ENCODE measurements at places on chromosomes 7 and 10.

DNA sequence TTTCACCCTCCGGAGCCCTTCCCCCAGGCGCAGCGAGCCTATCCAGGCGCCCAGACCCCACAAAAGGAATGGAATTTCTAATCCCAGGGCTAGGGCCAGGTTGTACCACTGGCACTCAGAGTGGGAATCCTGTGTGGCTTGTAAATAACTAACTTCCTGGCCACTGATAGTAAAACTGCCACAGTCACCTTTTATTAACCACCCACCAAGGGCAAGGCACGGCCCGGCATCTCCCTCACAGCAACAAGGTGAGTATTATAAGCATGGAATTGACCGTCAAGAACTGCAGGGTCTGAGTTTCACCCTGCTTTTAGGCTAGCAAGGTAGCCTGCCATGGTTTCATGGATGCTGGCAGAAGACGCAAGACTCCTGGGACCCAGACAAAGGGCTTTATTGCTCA, 51.1 kb downstream of the SPOCK2 start:
- no peak for DNase-seq

DNA sequence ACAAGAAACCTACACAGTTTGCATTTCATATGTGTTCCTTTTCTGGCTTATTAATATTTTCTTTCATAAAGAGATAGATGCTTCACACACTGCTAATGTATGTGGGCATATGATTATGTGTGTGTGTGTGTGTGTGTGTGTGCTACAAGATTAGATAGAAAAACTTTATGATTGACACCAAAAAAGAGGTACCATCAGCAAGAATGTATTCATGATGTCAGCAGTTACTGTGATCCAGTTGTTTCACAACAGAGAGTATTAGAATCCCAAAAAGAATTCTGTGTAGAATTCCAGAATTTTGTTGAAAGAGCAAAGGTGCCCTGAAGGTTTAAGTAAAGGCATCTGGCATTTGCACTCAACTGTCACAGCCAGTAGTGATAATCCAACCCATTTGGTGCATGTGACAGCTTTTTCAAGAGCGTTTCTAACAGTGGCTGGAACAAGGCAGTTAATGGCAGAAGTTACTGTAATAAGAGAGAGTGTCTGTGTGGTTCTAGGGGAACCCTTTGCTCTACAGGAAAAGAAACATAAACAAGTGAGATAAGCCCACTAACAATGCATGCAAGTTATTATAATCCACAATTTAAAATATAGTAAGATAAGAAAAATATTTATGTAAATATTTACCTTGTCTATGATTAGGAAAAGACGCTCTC, 16.6 kb downstream of the RELN start:
- DNase-seq: no peak

- no peak for DNase-seq
These were observed 86.8 kb upstream of the STEAP1B start for GRCh38 chr7:22586786-22587140.

DNA sequence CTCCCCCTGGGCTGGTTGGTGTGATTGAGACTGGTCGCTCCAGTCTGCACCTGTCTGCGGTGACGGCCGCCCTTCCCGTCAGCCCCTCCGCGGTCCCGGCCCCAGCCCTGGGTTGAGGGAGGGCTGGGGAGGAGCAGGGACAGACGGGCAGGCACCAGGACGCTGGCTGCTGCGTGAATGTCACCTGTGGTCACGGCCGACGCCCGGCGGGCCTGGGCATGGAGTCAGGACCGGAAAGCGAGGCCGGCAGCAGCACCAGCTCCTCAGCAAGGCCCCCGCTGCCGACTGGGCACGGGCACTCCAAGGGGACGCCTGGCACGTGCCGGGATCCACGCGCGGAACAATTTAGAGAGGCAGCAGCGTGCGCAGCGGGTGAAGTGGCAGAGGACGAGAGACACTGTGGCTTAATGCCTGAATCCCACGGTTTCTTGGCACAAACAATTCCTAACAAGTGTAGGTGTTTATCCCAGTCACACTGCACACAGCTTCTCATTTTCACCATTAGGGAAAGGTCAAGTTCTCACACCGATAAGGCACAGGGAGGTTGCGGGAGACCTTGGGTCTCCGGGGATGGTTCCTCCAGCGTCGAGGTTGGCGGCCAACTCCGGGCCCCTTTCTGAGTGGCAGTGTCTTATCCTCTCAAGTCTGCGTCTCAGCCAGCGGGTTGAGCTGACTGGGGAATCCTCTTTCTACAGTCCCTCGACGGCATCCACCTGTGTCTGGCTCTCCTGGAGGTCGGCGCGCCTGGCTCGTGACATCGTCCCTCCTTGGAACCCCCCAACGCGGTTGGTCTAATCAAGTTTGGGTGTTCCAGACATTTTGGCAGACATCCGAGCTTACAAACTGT, 66.4 kb upstream of the ADGRA1 start:
- DNase-seq: no peak

GRCh38 chr10:122503886-122504609, 42.7 kb downstream of the HTRA1 start:
- no peak for DNase-seq

DNA sequence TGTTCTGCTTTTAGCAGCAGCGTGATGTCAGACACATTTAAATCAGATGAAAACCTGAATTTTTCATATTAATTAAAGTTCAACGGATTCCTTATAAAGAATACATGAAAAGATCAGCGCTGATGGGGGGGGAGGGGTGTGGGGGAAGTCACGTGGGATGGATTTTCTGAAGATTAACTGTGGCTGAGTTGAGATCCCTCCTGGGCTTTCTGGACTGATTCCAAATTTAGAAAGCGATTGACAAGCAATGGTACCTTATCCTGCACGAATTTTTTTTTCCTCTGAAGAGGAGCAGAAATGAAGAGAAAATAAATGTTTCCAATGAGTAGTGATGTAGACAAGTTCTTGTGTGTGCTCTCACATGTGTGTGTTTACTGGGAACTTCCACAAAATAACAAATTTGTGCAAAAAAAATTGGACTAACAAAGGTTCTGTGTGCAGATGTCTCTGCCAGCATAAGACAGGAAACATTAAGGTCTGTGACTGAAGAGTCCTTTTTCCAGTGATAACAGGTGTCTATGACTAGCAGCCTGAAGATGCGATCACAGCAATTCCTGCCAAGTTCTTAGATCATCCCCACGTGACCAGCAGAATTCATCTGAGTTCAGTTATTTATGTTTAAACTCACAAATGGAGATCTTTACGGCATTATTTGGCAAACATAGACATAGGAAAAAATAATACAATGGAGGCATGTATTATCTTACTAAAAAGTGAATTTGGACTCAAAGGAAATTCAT, 585.2 kb upstream of the CELF2 start:
- DNase-seq: peak; percentile 3

DNA sequence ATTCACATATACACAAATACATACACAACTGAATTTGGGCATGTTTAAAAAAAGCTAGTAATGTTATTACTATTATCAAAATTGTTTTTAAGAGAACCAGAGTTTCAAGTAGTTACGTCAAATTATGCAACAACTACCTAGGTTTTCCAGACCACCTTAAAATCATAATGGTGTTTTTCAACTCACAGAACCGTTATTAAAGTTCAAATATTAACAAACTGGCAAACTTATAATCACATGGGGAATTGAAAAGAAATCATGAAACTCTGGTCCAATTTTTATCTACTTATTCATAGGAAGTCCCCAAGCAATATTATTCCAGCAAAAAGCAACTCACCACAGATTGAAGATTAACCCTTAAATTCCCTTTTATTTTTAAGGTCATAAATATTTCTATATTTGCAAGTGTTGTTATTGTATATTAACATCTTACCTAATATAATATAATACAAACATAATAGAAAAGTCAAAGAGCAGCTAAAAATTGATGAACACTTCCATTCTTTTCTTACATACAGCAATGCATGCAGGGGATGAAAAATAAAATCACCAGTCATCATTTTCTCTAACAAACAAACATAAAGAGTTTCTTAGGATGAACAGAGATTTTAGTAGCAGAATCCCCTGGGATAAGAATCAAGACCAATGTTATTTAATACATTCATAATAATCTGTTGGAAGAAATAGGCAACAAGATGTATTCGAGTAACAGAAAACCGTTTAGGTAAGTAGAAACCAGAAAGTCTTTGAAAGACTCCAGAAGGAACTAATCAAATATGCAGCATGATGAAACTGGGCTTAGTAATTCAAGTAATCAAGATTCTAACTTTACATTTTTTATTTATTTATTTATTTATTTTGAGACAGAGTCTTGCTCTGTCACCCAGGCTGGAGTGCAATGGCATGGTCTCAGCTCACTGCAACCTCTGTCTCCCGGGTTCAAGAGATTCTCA, 391.1 kb downstream of the PARD3 start:
- no peak for DNase-seq

GRCh38 chr10:85187047-85187446, 858.7 kb downstream of the CCSER2 start:
- DNase-seq: no peak

DNA sequence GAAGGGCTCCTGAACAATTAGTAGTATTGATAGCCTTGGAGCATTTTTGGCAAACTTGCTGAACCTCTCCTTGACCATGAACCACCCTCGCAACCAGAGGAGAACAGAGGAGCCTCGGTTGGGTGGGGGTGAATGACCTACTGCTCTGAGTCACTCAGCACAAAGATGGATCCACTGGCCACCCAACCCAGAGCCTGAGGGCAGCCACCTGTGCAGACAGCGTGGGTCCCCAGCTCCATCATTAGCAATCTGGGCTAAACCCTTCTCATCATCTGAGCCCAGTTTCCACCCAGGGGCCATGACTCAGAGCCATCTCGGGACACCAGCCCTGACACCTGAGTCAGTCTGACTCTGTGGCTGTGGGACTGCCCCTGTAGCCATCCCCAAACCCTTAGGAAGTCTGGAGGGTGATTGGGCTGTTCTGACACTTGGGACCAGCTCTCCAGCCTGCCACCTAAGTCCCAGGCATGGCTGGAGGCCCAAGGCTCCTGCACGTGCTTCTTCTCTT, 171.8 kb upstream of the GPR26 start:
- no peak for DNase-seq

DNA sequence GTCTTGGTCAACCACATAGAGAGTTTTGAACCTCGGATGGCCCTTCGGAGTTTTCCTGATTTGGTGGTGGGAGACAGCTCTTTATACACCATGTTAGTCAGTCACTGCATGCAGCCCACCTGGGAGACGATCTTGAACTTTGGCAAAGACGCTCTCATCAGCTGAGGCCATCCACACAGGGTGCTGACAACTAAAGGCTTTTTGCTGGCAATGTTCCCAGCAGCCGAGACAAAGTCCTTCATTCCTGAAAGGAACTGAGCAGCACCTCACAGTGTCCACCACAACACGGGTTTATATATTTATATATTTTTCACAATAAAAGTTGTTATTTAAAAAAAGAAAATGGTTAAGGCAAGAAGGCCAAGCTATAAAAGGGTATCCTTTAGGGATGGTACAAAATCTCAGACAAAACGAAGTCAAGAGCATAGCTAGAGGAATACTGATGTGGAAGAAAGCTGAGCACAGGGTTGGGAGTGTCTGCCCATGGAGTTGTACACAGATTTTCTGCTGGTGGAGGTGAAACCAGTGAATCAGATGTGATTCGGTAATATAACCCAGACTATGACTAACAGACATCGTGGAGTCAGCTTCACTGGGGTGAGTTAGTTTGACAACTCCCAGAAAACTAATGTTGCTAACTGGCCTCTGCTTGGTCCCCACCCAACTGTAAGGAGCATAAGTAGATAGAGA, 27.4 kb upstream of the CAPZA2 start:
- DNase-seq: no peak

GRCh38 chr7:9981742-9982349, 991.8 kb upstream of the PHF14 start:
- DNase-seq: no peak

DNA sequence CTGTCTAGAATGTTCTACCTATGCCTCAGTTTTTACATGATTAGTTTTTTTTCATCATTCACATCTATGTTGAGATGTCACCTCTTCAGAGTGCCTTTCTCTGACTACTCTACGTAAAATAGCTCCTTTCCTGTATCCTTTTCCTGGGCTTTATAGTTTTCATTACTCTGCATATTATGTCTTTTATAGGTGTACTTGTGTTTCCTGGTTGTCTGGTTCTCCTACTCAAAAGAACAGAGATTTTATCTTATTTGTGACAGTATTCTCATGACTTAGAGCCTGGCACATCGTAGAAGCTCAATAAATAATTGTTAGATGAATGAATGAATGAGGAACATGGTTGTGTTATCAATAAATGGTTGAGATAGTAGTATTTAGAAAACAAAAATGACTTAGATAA, 17.9 kb downstream of the STEAP1 start:
- DNase-seq: no peak

GRCh38 chr7:4774658-4775249, 669 bp upstream of the AP5Z1 start:
- peak; percentile 41 for DNase-seq

GRCh38 chr10:124059551-124059950, 33.8 kb downstream of the CHST15 start:
- no peak for DNase-seq

DNA sequence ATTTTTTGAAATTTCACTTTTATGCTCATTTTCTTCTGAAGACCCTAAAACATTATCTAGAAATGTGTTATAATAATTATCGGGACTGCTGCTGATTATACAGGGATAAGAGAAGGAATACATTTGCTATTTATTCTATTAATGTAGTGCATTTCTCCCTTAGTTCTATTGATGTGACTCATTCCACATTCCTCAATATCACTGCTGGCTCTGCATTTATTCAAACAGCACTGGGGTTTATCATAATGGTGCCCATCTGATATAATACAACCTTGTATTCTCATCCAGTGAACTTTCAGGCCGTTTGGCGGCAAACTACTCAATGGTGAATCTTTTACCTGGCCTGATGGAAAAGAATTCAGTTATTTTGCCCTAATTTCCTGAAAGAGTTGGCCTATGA, 7.8 kb downstream of the KCND2 start:
- no peak for DNase-seq

DNA sequence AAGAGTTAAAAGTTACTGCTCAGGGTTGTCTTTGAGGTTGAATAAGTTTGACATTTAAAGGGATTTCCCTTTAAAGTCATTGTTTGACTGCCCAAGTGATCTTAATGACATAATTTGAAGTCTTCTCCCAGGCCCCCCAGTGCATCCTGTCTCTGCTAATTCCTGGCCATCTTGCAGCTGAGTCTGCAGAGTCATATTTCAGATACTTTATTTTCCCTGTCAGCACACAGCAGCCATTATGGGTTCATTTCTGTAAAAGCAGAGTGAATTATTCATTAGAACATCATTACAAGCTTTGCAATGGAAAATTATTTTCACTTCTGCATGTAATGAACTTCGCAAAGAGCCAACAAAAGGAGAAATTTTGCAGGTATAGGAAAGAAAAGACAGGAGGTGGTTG, 536.6 kb downstream of the GALNT17 start:
- no peak for DNase-seq

- DNase-seq: no peak
These were observed 15.5 kb upstream of the CRTAC1 start for GRCh38 chr10:98045785-98046389.

DNA sequence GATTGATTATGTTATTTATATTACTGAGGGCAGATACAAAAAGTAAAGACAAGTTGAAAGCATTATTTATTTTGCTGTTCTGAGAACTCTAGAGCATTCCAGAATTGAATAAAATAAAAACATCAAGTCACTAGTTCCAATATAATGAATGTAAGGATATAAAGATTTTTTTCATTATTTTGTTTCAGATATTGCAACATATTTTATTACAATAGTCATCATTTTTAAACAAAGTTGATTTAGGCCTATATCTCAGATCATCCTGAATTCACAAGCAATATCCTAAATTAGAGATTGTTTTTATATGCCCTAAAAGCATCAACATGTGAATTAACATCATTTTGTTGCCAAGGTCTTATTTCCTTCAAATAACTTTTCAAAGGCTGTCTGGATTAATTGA, 535.6 kb upstream of the KCND2 start:
- DNase-seq: no peak

- no peak for DNase-seq
These were observed 48.4 kb downstream of the MTPAP start for GRCh38 chr10:30300728-30301127.

All from fibroblast of skin of left quadriceps (primary cell).